Cardiac muscle cell (in vitro differentiated cells and primary cell): ENCODE measurements at places on chromosomes 2 and 18. TPM values are rescaled to one million over a fixed set of nuclear protein-coding genes. Genes with fewer than 3 reads are reported as not detected.

GRCh38 chr2:205025580-205026240, 480.4 kb downstream of the PARD3B start:
- no peak for DNase-seq

DNA sequence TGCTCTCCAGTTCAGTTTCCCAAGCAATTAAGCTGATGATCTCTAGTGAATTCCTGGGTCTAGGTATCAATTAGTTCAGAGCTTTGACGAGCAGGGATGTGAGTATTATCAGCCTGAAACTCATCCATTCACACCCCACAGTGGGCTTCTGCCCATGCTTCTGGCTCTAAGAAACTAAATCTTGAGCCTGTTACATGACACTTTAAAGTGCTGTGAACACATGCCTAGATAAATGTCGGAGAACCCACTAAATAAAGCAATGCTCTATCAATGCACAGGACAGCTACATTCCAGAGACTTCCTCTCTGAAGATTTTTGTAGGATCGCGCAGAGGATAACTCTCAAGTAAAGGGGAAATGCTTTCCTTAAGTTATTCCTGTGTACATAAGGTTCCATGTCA, 356.5 kb upstream of the TNP1 start:
- no peak for DNase-seq

PAPOLG gene
- 8.6 and 16.0 TPM in 2 replicates for polyA plus RNA-seq

- DNase-seq = no peak
Observed at GRCh38 chr18:59038295-59039039, 101.2 kb upstream of the SEC11C start.

DNA sequence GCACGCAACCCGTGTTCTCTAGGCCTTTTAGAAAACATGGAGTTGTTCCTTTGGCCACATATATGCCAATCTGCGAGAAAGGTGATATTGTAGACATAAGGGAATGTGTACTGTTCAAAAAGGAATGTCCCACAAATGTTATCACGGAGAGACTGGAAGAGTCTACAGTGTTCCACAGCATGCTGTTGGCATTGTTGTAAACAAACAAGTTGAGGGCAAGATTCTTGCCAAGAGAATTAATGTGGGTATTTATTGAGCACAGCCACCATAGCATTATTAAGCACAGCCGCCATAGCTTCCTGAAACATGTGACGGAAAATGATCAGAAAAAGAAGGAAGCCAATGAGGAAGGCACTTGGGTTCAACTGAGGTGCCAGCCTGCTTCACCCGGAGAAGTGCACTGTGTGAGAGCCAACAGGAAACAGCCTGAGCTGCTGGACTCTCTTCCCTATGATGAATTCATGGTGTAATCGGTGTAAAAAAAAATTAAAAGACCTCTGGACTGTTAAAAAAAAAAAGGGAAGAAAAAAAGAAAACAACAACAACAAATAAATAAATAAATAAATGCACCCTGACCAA, 29.0 kb upstream of the REL start:
- DNase-seq = no peak

ACMSD gene
- 0.46 TPM in 1 of 2 replicates, not detected in the other for polyA plus RNA-seq
